Activated naive CD8-positive, alpha-beta T cell treated with anti-CD3 and anti-CD28 coated beads for 36 hours (primary cell): ENCODE measurements at places on chromosomes 5 and 9. TPM values are rescaled to one million over a fixed set of nuclear protein-coding genes. Genes with fewer than 3 reads are reported as not detected.

CDX1 gene
- total RNA-seq: not detected

DNA sequence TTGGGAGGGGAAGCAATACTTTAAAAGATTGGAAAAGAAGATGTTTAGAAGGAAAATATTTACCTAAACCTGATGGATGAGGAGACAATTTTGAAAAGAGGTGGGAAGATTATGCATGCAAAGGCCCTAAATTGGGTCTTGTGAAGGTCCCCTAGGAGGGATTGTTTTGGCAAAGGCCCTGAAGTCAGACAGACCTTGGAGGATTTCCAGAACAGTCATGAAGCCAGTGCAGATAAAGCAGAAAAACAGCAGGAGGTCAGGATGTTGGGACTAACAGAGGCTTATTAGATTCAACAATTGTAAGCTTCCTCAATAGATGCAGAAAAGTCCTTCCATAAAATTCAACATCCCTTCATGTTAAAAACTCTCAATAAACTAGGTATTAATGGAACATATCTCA lies 361.0 kb upstream of the CDH6 start:
- no peak overlapping the region for H3K4me3 ChIP-seq
- no peaks in the 10 kb centered on the region for H3K4me1 ChIP-seq
- H3K27me3 ChIP-seq: no peaks in the 10 kb centered on the region
- no peak overlapping the region for H3K27ac ChIP-seq

- no peaks in the 10 kb centered on the region for H3K27me3 ChIP-seq
- no peak overlapping the region for H3K4me3 ChIP-seq
- DNase-seq: no peak
Measured at GRCh38 chr5:63831381-63831780, 130.9 kb downstream of the HTR1A start.

DNA sequence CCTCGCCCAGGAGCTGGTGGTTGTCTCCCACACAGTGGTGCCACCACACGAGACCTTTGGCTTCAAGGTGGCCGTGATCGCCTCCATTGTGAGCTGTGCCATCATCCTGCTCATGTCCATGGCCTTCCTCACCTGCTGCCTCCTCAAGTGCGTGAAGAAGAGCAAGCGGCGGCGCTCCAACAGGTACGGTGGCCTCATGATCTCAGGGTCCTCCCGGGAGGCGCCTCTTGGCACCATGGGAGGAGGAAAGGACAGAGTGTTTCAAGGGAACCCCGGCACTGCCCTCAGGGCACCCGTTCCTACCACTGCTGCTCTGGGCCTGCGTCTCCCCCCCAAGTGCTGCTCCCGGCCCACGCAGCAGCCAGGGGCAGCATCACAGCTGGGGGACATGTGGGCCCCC lies 18.2 kb upstream of the CARD19 start:
- no peak overlapping the region for H3K27ac ChIP-seq
- H3K4me3 ChIP-seq: no peak overlapping the region
- peaks cover 25% of the 10 kb centered on the region for H3K36me3 ChIP-seq

GRCh38 chr5:178279723-178280438 lies 47.3 kb upstream of the PHYKPL start:
- H3K27me3 ChIP-seq: no peaks in the 10 kb centered on the region
- no peaks in the 10 kb centered on the region for H3K36me3 ChIP-seq
- H3K4me3 ChIP-seq: no peak overlapping the region

DNA sequence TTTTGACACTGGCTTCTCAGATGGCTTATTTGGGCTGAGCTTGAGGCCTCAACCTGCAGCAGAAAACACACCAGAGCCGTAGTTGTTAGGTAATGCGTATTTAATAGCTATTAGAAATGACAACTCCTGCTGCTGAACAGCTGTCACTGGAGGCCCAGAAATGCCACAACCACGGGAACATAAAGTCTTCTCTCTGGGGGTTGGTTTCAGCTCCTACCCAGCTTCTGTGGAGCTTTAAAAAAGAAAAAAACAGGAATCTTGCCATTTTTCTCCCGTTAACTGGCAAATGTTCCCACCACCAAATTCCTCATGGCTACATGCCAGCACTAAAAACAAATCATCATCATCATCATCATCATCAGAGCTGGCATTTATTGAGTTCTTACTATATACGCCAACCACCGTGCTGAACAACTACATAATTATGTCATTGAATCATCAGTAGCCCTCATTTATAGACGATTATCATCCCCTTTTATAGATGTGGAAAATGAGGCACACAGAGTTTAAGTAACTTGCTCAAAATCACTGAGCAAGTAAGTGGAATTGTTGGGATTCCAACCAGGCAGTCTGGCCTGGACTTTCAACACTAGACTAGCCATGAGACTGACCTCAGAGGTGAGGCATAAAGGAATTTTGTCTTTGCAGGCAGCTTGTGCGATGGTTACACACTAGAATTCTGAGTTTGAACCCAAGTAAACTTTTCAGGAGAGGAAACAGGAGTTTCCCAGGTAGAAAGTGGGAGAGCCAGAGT lies 185.3 kb upstream of the WWC1 start:
- H3K27me3 ChIP-seq: peaks cover 14% of the 10 kb centered on the region
- H3K36me3 ChIP-seq: no peaks in the 10 kb centered on the region
- no peak for DNase-seq
- no peaks in the 10 kb centered on the region for H3K4me1 ChIP-seq
- no peak overlapping the region for H3K27ac ChIP-seq
- H3K4me3 ChIP-seq: no peak overlapping the region

DNA sequence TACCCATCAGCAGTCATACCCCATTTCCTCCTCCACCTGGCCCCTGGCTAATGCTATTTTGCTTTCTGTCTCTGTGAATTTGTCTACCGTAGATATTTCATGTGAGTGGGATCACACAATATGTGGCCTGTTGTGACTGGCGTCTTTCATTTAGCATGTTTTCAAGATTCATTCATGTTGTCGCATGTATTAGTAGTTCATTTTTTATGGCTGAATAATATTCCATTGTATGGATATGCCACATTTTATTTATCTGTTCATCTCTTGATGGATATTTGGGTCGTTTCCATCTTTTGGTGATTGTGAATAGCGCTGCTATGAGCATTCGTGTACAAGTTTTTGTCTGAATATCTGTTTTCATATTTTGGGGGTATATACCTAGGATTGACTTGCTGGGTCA lies 33.9 kb downstream of the PSD2 start:
- H3K27ac ChIP-seq: no peak overlapping the region
- no peaks in the 10 kb centered on the region for H3K4me1 ChIP-seq
- H3K27me3 ChIP-seq: no peaks in the 10 kb centered on the region
- no peak for DNase-seq
- no peaks in the 10 kb centered on the region for H3K36me3 ChIP-seq

GRCh38 chr9:278651-279050 lies 64.0 kb downstream of the DOCK8 start:
- H3K36me3 ChIP-seq: peaks cover 45% of the 10 kb centered on the region
- peak; percentile 57 for DNase-seq
- H3K27ac ChIP-seq: no peak overlapping the region
- no peak overlapping the region for H3K4me3 ChIP-seq
- no peaks in the 10 kb centered on the region for H3K27me3 ChIP-seq
- peaks cover 41% of the 10 kb centered on the region for H3K4me1 ChIP-seq

DNA sequence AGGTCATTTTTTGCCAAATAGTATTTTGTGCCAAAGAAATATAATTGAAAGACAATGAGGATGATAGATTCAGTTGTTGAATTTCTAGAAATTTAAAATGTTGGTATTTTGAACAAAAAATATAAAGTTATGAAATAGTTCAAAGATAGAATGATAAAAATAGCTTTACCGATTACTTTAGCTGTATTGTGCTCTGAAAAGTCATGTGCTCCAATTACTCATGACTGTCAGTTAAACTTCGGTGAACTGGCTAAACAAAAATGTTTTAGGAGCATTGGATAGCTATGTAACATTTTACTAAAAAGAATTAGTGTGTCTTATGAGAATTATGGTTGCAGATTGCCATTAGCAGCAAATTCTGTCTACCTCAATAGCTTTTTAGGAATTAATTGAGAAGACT lies 177.3 kb upstream of the VCAN start:
- H3K27ac ChIP-seq: no peak overlapping the region
- H3K27me3 ChIP-seq: no peaks in the 10 kb centered on the region
- no peak overlapping the region for H3K4me3 ChIP-seq
- DNase-seq: no peak
